AG09319 (cell line): ENCODE measurements at places on chromosomes 11 and 22.

- DNase-seq: no peak
These were observed 309.3 kb downstream of the CASP12 start for GRCh38 chr11:104588970-104589369.

DNA sequence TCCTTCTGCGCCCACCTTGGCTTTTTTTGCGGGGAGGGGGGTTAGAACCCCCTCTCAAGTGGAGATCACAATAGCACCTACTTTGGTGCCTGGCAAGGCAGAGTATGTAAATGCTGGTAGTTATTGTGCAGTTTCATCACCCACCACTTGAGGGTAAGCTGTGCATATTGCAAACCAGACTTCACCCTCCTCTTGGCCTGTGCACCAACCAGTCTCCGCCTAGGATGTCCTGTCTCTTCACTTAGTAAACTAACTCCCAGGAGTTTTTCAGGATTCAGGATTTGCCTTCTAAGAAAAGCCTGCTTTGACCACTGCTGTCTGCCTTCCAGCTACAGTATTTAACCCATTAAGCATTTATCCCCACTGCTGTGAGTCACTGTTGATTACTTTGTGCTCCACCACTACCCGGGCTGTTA is 2.0 kb upstream of the UBXN1 start:
- peak; percentile 70 for DNase-seq

- no peak for DNase-seq
These were observed 326.2 kb downstream of the TBC1D22A start for GRCh38 chr22:47088480-47089158.

GRCh38 chr11:83441171-83441570 is 155.0 kb upstream of the CCDC90B start:
- no peak for DNase-seq

DNA sequence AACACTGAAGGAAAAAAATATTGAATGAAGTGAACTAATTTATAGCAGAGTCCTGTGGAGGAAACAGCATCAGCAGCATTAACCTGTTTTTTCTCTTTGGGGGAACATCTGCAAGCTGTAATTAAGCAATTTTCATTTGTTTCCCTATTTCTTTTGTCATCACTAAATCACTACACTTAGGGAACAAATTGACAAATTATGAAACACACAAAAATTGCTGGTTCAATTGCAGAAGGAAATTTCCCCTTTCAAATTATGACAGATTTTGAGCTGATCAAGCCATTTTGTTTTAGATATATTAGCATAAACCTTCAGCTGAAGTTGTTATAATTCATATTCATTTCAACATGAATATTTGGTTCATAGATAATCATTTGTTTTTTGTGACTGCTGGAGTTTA is 22.2 kb upstream of the RAG2 start:
- DNase-seq: no peak

DNA sequence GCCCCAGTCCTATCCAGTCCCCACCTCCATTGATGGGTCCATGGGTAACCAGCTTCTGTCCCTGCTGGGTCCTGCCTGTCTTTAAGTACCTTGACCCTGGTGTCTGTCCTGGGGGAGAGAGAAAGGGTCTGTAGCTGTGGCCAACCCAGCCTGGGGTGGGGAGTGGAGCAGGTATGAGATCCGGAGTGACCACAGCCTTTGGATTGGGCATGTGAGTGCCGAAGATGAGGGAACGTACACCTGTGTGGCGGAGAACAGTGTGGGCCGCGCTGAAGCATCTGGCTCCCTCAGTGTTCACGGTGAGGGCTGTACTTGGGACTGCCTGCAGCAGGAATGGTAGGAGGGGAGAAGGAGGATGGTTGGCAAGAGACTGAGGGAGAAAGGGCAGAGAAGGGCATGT is 5.2 kb downstream of the ROBO3 start:
- no peak for DNase-seq

- DNase-seq: no peak
These were observed 8.4 kb downstream of the SLC29A2 start for GRCh38 chr11:66363187-66363601.

DNA sequence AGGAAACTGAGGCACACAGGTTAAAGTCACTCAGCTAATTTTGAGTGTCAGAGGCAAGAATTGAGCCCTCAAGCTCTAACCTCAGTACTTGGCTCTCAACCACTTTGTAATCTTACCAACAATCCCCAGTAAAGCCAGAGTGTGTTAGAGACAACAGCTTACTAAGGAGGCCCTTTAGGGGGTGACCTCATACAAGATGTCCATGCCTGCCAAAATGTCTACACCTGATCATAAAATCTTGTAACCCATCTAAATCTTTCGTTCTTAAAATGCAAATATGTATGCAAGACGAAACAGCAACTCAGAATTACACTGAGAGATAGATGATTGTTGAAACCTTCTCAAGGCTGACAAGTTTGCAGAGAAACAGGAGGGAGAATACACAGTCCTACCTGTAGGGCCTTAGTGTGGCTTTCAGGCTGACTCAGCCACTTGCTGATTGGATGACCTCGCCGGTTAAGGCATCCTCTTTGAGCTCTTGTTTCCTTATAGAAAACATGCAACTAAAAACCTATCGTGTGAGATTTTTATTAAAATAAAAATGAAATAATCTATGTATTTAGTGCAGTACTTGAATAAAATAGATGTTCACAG is 143.2 kb downstream of the OPCML start:
- no peak for DNase-seq

- no peak for DNase-seq
These were observed 5.1 kb downstream of the MB start for GRCh38 chr22:35611891-35612576.

DNA sequence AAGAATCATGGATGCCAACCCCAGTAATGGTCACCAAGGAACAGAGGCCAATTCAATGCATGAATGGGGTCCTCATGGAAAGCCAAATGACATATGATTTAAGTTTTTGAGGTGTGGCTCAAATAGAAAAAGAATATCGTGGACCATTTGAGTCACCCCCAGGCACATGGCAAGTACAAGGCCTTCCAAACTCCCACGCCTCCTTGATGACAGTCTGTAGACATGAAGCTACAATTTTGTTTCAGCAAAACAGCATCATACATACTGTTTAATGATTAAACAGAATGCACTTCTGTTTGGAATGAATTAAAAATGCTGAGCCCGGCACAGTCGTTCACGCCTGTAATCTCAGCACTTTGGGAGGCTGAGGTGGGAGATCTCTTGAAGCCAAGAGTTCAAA is 7.4 kb downstream of the FADD start:
- DNase-seq: no peak

GRCh38 chr11:69504127-69504526 is 22.7 kb downstream of the LINC01488 start:
- no peak for DNase-seq

- no peak for DNase-seq
These were observed 7.5 kb upstream of the B3GNT6 start for GRCh38 chr11:77026743-77027142.

DNA sequence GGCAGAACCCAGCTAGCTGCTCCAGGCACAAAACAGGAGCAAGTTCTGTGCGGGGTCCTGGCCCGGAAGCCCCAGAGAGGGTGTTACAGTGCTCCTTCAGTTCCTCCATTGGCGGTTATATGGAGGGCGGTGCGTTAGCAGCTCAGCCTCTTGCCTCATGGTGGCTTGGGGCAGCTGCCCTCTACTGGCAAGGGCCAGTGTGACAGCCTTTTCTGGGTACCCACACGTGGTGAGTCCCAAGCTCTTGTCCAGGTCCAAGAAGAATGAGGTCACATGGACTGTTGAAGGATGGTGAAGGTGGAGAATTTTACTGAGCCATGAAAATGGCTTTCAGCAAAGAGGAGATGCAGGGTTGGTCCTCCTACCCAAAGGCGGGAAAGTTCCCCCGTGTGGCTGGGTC is 100.5 kb downstream of the WT1 start:
- DNase-seq: no peak

- no peak for DNase-seq
These were observed 19.6 kb downstream of the BRD1 start for GRCh38 chr22:49807780-49808708.

GRCh38 chr22:24156141-24156912 is 25.0 kb upstream of the SUSD2 start:
- DNase-seq: no peak

GRCh38 chr11:46972343-46972742 is 35.8 kb downstream of the CSTPP1 start:
- no peak for DNase-seq

DNA sequence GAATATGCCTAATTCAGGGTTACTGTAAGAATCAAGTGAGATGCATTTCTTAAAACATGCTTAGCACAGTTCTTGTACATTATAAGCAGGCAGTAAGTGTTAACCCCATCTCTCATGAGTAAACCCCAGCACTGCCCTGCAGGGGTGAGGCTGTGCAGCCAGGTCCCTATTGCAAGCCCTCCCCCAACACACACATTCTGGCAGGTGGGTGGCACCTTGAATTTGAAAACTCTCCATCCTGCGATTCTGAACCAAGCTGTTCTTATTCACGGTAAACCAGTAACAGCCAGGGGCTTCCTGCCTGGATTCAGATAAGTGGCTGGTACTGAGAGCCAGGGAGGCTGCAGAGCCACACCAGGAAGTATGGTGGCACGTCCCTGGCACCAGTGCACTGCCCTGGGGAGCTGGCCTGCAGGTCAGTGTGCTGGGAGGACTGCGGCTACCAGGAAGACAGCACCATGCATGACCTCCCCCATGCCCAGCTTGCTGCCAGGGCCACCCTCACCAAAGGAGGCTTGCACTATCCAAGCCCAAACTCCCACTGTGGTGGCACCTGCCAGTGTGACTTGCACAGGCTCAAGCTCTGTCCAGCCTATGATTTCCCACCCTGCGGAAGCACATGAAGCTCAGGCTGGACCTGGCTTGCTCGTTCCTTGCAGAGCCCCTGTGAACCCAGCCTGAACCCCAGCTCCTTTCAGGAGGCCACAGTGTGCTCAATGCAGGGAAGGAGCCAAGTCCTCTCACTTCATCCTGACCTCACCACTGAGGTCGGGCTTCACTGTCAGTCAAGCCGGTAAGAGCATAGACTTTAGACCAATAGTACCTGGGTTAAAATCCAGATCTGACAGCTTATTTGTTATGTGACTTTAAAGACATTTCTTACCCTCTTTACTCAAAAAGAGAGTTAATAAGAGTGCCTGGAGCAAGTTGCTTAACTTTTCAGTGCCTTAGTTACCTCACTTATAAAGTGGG is 88.1 kb downstream of the MICAL2 start:
- DNase-seq: no peak

GRCh38 chr11:60781286-60781980 is 3.7 kb upstream of the MS4A10 start:
- DNase-seq: no peak

- no peak for DNase-seq
These were observed 3.5 kb downstream of the ZP1 start for GRCh38 chr11:60870733-60871377.

- DNase-seq: no peak
These were observed 277.5 kb downstream of the CTTN start for GRCh38 chr11:70675697-70676374.

DNA sequence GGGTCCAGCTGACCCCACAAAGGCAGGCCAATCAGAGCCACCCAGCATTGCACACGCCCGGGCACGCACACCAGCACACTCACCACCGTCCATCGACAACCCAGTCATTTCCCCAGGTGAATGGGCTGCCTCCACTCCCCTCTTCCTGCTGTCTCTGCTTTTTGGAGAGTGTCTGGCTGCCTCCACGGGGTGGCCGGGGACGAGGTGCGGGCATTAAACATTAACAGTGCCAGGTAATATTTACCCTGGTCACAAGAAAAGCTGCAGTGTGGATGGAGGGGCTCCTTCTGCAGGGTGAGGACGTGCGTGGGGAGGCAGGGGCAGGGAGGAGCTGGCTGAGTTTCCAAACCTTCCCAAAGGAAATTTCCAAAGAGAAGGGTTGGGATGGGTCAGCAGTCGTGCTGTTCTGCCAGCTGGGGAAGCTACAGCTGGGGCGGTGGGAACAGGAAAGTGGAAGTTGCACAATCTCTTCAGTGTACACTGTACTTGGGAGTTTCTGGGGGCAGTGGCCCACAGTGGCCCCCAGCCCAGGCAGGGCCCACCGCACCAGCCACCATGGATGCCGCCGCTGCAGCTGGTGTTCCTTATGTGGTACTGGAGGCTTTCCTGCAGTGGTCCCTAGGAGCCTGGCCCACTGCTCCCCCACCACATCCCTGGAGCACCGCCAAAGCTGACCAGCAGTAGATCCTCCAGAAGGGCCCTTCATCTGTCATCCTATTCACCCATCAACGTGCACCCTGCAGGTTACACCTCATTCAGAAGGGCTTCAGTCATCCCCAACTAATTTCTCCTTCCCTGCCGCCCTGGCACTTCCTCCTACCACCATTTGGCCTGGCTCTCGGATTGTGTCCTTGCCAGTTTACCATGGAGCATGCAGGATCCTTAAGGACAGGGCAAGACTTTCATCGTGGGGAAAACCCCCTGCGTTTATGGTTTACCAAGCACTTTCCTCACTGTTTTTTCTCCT is at the start of gene FXYD2:
TSS of gene FXYD2 (minus strand) at position 174 of the 967 bp plus-strand sequence. CDS start at position 108, 66 bp downstream.
- no peak for DNase-seq

DNA sequence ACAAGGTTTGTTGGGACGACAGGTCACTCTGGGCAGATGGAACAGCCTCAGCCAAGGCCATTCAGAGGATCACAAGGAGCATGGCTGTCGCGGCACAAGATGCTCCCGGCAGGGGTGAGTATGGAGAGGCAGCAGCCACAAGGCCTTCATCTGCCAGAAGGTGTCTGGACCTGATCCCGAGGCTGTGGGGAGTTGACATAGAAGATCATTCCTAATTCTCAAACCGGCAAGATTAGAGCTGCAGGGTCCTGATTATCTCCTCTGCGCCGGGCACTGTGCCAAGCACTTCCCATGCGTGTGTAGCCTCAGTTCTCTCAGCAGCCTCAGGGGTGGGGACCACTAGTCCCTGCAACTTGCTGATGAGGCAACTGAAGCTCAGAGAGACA is 32.3 kb upstream of the RFPL3 start:
- no peak for DNase-seq

GRCh38 chr22:20429254-20430100 is 8.1 kb downstream of the SCARF2 start:
- no peak for DNase-seq

GRCh38 chr11:119876841-119877240 is 147.8 kb upstream of the NECTIN1 start:
- no peak for DNase-seq

DNA sequence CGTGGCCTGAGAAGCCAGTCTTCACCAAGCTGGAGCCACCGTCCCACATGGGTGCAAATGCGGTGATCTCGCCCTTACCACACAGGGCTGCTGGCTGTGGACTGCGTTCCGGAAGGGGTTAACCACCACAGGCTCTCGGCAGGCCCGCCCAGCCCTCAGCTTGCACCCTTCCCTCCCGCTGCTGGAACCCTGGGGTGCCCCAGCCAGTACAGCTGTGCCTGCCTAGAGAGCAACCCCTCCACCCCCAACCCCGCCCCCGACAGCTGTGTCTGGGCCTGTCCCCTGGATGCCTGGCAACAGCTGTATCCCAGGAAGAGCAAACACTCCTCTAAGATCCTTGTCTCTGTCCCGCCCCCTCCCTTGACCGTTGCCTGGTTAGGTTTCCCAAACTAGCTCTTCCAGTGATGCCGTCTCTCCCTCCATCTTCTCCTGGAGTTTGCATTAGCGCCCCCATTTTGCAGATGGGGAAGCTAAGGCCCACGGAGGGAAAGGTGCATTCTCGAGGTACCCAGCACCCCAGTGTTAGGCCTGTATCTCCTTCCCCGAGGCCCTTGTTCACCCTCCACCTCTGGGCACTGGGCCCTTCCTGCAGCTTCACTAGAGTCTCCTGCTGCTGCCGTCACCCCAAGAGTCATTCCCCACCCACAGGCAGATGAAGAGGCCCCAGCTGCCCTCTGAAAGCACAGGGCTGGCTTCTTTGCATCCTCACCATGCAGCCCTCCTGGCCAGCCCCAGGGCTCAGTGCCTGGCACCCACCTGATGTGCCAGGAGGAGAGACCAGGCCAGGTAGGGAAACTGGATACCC is 12.6 kb upstream of the COX8A start:
- DNase-seq: no peak
